Fibroblast of lung (primary cell): ENCODE measurements at places on chromosomes 13 and 19. TPM values are rescaled to one million over a fixed set of nuclear protein-coding genes. Genes with fewer than 3 reads are reported as not detected.
A peak's percentile ranks its signal among the peaks of the same experiment; 100 is the strongest.

POSTN gene
- total RNA-seq = 38.0 and 221 TPM in 2 replicates

- no peak for DNase-seq
Observed at GRCh38 chr13:98447881-98448641, 128.8 kb downstream of the STK24 start.

DNA sequence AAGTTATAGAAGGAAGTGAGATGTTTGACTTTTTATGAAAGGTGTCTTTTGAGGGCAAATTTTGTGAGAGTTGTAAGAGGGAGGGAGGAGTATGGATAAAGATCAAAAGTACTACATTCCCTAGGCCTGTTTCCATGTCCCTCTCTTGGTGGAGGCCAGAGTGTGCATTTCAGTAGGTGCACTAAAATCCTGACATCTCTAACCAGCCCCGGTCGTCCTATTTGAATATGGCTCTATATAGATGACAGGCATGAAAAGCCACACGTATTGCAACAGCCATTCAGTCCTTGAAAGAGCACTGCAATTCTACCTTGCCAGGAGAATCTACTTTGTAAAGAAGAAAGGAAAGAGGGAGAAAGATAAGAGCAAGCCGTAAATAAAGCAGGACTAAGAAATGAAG is 510.1 kb downstream of the IRS2 start:
- no peak for DNase-seq

ALDH16A1 gene
- total RNA-seq = 13.9 and 24.9 TPM in 2 replicates

GRCh38 chr13:67224148-67224846 is 5.8 kb downstream of the PCDH9 start:
- peak; percentile 76 for DNase-seq

FPR2 gene
- total RNA-seq = not detected in 2 replicates

DNA sequence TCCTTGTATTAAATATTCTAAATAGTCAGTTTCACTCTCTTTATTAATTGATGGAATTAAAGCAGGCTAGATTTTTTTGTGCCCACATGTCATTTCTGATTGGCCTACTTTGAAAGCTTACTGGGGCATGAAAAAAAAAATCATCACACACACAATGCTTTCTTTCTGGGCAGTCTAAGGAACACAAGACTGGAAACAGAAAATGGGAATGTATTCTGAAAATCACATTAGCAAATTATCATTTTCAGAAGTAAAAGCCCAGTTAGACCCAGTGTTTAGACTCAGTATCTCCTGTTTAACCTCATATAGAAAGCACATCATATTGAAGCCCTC is 339.4 kb downstream of the SPRY2 start:
- no peak for DNase-seq

PNMA8A gene
- total RNA-seq = 3.9 and 8.9 TPM in 2 replicates

DNA sequence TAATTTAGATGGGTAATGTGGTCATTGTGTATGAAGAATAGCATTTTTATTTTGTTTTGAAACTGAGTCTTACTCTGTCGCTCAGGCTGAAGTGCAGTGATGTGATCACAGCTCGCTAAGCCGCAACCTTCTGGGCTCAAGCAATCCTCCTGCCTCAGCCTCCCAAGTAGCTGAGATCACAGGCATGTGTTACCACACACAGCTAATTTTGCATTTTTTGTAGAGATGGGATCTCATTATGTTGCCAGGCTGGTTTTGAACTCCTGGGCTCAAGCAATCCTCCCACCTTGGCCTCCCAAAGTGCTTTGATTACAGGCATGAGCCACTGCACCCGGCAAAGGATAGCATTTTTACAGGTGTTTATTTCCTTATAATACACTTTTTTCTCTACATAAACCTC is 36.6 kb downstream of the SERTM1 start:
- DNase-seq = no peak

TLE5 gene
- 111 and 173 TPM in 2 replicates for total RNA-seq

ZNF541 gene
- total RNA-seq = 0.17 TPM in 1 of 2 replicates, not detected in the other

RASAL3 gene
- total RNA-seq = under 0.01 TPM in 1 of 2 replicates, not detected in the other

PRTN3 gene
- total RNA-seq = not detected in 2 replicates

ALOX5AP gene
- total RNA-seq = 0.17 TPM in 1 of 2 replicates, not detected in the other

RFPL4AL1 gene
- not detected in 2 replicates for total RNA-seq

ADM5 gene
- total RNA-seq = 0.26 and 0.33 TPM in 2 replicates

NPAS1 gene
- total RNA-seq = 0.26 and 0.33 TPM in 2 replicates

DNA sequence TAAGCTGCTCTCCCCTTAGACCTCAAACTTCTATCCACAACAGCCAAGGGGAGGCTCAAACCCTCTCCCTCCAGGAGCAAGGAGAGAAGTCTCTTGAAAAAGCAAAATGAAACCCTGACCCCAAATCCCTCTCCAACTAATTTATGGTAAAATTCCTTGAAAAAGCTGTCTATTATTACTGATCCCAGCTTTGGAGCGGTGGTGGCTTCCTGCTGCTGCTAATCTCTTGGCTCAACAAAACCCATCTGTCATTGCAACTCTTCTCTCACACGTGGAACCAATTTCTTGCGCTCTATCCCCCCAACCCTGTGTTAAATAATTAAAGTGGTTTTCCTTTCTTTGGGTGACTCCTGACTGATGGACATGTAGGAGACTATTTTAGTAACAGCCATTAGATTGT is 64.1 kb upstream of the OXGR1 start:
- no peak for DNase-seq

GRCh38 chr19:47075941-47076340 is 27.5 kb upstream of the TMEM160 start:
- peak; percentile 67 for DNase-seq

DNA sequence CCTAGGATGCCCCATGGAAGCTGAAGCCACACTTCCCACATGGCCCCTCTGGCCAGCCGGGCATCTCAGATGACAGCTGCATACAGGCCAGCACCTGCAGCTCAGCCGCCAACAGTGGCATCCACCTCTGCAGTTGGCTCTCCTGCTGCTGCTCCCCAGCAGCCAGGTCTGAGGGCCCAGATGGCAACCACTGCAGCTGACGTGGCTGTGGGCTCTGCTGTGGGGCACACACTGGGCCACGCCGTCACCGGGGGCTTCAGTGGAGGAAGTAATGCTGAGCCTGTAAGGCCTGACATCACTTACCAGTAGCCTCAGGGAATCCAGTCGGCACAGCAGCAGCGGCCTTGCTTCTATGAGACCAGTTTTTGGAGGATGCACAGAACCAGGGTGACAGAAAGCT is 45.3 kb upstream of the LSM14A start:
- DNase-seq = no peak

DNA sequence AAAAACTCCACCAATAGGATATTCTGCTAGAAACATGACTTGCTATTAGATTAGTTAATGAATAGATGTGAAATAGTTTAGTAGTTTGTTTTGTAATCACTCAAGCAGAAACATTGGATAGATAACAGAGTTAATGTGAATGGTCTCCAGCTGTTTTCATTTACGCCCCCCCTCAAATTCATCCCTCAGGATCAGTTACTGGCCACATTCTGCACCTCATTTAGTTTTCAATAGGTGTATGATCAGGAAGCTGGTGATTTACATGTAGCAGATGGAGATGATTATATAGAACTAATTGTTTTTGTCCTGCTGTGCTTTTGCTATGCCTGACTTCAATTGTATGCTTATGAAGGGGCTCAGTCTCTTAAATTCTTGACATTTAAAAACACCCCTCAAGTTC is 759.0 kb downstream of the SLITRK6 start:
- DNase-seq = no peak

DNA sequence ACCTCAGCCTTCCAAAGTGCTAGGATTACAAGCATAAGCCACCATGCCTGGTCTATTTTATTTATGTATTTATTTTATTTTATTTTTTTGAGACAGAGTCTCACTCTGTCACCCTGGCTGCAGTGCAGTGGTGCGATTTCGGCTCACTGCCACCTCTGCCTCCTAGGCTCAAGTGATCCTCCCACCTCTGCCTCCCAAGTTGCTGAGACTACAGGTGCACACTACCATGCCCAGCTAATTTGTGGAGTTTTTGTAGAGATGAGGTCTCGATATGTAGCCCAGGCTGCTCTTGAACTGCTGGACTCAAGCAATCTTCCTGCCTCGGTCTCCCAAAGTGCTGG is 10.3 kb upstream of the ADGRE5 start:
- no peak for DNase-seq

DNA sequence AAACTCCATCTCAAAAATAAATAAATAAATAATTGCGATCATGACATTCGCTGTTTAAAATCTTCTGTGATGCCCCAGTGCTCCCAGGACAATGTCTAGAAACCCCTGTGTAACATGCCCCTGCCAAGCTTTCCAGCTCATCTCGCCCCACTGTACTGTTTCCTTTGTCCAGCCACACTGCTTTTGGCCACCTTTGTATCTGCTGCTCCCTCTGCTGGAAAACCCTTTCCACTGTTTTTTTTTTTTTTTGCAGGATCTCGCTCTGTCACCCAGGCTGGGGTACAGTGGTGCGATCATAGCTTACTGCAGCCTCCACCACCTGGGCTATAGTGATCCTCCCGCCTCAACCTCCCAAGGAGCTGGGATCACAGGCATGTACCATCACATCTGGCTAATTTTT is 7.5 kb downstream of the PLAUR start:
- DNase-seq = no peak

DNA sequence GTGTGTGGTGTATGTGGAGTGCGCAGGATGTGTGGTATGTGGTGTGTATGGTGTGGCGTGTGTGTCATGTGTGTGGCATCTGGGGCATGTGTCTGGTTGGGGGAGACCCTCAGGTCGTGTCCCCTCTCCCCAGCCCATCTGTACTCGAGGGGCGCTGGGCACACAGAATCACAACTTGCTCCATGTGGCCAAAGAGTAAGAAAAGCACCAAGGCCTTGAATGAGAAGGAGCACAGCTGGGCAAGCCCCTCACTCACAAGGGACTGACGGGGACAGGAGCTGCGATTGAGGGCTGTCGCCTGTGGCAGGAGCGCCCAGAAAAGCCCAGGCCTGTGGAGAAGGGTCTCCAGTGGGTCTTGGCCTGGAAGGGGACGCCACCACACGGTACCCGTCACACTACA is 62.8 kb downstream of the PEPD start:
- no peak for DNase-seq

GRCh38 chr19:34500656-34501120 is 19.1 kb downstream of the WTIP start:
- no peak for DNase-seq

SIGLEC12 gene
- not detected in 2 replicates for total RNA-seq

- no peak for DNase-seq
Observed at GRCh38 chr13:97133955-97134354, 88.2 kb upstream of the MBNL2 start.
